ENCODE measurements at places on chromosomes 1 and 21.

- DNase-seq, result no peak
These were observed 617.8 kb downstream of the LTN1 start for GRCh38 chr21:28374881-28375280.

GRCh38 chr1:103190766-103191165 is 82.4 kb upstream of the COL11A1 start:
- no peak for DNase-seq

GRCh38 chr1:17335821-17336710 is 28.1 kb downstream of the PADI4 start:
- DNase-seq, result peak; percentile 3

DNA sequence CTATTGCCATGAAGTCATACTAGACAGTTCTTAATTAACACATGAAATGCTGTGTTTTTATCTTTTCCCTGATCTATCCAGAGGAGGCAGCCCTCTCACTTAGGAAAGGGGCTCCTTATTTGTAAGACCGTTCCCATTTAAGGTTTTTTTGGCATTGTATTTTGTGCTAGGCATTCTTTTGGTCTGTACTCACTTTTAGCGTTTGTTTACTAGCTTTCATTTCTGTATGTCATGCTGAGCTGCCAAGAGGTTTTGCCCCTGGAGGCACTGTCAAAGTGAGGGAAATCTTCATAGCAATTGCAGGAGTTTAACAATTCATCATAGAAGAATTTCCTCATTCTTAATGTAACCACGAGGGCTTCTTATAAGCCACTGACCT is 59.5 kb downstream of the MTR start:
- no peak for DNase-seq

- DNase-seq, result no peak
These were observed 31.1 kb upstream of the CYP4B1 start for GRCh38 chr1:46767649-46768282.

DNA sequence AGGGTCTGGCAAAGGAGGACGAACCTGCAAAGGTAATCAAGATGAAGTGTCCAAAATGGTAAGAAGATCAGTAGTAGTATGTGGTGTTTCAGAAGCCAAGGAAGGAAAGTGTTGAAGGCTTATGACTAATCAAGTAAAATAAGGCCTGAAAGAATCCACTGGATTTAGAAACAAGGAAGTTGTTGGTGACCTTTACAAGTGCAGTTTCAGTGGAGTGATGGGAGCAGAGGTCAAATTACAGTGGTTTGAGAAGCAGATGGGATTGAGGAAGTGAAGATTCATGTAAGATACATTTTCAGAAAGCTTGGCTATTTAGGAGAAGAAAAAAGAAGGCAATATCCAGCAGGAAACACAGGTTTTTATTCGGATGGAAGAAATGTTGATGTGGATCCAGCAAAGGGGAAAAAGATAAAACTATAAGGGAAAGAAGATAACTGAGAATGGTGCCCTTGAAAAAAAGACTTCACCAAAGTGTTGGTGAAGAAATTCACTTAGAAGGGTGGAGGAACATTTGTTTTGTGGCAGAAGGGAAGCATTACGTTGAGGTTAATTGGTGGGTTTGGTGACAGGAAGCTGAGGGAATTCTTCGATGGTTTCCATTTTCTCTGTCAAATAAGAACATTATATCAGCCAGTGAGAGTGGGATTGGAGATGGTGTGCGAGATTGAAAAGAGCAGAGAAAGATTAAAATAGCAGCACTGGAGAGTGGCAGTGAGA is 2.1 kb downstream of the ARMH1 start:
- DNase-seq, result peak; percentile 41

- no peak for DNase-seq
These were observed 37.6 kb downstream of the PIK3CD start for GRCh38 chr1:9689011-9689706.

DNA sequence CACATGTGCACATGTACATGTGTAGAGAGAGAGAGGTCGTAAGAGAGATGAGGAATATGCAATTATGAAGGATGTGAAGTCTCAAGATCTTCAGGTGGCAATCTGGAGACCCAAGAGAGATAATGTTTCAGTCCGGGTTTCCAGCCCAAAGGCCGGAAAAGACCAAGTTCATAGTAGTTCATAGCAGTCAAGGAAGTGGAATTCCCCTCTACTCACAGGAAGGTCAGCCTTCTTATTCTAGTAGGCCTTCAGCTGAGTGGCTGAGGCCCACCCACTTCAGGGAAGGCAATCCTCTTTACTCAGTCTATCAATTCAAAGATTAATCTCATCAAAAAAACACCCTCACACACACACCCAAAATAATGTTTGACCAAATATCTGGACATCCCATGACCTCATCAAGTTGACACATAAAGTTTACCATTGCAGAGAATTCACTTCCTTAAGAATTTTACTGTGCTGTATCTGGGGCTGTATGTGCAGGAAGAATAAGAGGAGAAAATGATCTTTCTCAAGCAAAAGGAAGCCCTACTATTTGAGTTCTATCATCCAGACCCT is 114.6 kb downstream of the TNFSF18 start:
- DNase-seq, result no peak

- peak; percentile 44 for DNase-seq
These were observed 6.5 kb downstream of the CACHD1 start for GRCh38 chr1:64476251-64476952.

DNA sequence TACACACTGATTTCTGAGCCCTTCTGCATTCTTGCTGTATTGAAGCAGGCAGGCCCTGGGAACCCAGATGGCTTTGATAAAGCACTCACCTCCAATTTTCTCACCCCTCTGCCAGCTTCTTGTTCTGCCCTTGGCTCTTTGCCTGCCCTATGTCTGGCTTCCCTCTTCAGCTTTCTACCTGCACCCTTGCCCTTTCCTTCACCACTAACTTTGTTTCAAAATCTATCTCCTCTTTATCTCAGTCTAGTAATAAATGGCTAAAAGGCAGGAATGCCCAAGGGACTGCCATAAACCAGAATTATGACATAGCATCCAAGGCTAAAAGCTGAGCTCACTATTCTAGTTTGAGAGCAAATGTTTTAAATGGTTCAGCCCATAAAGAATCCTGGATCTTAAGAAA is 178.7 kb downstream of the TNR start:
- DNase-seq, result no peak

- DNase-seq, result peak; percentile 31
These were observed 96.0 kb upstream of the BMP8A start for GRCh38 chr1:39395357-39395831.

All from AG09319 (cell line).